Chondrocyte (in vitro differentiated cells): ENCODE measurements at places on chromosomes 7 and 10. TPM values are rescaled to one million over a fixed set of nuclear protein-coding genes. Genes with fewer than 3 reads are reported as not detected.

DNA sequence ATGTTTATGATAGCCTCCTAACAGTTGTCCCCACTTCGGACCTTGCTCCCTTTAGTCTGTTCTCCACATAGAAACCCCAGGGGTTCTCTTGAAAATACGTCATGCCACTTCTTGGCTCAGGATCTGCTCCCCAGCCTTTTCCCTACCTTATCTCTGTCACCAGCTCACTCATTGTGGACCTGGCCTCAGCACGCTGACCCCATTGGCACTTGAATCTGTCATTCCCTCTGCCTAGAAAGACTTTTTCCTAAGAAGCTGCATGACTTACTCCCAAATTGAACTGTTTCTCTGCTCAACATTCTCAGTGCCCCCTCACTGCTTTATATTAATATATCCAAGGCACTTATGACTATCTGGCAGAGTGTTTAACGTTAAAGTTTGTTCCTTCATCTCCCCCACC lies 8.4 kb downstream of the EPDR1 start:
- DNase-seq = no peak

- DNase-seq = no peak
Measured at GRCh38 chr7:119578116-119578515, 694.9 kb upstream of the KCND2 start.

GRCh38 chr7:16397501-16398145 lies 23.7 kb downstream of the CRPPA start:
- DNase-seq = no peak

DNA sequence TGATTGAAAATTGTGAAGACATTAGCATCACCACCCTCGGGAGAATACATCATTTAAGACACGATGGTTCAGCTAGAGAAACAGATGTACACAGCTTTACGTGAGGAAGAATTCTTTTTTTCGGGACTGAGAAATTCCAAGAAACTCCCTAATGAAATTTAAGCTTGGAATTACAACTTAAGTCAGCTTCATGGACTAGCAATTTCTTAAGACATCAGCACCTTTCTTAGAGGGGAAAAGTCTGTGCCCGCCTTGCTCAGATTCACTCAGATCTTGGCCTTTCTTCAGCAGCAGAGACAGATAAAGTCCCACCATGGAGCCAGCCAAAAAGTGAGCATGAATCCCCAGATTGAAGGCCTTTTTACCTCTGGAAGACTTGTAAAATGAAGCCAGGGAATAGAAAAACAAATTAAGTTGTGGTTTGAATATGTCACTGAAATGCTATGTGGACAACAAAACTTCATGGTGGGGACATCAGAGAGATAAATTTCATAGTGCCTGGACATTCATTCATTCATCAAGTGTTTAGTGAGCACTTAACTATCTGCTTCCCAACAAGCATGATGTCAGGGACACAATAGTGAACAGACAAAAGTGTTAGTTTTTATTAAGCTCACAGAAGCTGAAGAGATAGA lies 32.1 kb downstream of the PRKG1 start:
- DNase-seq = no peak

GRCh38 chr10:115066528-115066927 lies 26.6 kb upstream of the ATRNL1 start:
- DNase-seq = no peak

GRCh38 chr10:95208702-95209391 lies 14.8 kb downstream of the ACSM6 start:
- no peak for DNase-seq

DNA sequence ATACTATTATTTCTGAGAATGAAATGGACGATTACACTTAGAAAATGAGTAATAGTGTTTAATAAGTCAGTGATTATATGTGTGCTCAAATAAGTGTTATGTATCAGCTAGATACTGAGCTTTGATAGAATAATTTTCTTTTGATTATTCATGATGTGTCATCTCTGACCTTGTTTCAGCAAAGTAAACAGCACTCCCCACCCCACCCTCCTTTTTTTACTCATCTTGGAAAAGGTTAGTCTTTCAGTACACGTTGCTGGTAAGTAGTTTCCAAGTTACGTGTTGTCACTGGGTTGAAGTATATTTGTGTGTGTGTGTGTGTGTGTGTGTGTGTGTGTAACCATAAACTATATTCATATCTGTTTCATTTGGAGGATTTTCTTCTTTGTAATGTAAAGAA lies 84.1 kb downstream of the GNAI1 start:
- DNase-seq = no peak

DNA sequence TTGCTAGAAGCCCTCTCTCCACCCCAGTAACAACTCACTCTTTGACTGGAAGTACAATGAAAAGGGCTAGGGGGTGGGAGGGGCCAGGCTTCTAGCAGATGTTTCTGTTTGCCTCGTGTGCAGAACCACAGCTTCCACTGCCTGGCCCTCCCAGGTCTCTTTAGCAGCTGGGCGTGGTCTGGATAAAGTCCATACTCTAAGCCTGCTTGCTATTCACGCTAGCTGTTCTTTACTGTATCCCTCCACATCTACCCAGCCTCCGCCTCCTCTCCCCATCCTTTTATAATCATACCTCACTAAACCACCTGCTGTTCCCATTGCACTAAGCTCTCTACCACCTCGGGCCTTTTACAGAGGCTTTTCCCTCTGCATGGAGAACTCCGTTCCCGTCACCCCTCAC lies 288.8 kb downstream of the CAMK1D start:
- DNase-seq = no peak

DNA sequence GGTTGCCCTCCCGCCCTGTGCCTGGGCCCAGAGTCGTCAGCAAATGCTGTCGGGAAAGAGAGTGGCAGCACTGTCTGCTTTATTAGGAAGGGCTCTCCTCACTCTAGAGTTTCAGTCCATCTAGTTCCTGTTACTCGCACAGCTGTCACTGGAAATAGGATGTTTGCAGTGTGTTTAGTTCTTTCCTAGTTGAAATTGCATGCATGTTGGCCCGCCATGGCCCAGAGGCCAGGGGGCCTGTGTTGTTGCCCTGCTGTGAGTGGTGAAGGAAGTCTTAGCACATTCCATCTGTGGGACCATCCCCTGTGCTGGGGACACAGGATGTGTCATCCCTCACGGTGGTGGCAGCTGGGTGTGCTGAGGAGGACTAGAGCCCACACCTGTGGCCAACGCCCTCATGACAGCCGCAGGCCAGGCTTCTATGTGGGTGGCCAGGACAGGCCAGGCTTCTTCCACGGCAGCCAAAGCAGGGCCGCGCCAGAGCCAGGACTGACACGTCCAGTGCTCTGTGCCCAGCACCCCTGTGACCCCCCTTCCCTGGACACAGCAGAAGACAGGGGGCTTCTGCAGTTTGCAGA lies 45.4 kb downstream of the ZNF467 start:
- peak; percentile 81 for DNase-seq

DNA sequence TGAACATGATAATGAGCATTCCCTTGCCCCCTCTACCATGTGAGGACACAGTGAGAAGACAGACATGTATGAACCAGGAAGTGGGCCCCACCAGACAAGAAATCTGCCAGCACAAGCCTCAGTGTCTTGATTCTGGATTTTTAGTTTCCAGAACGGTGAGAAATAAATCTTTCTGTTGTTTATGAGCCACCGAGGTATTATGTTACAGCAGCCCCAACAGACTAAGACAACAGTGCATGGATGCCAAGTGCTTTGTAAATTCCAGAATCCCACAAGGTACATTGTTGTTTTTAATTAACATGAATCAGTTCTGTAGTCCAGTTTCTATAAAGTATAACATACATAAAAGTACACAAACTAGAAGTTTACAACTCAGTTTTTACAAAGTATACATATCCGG lies 162.2 kb downstream of the ARHGAP21 start:
- no peak for DNase-seq

DNA sequence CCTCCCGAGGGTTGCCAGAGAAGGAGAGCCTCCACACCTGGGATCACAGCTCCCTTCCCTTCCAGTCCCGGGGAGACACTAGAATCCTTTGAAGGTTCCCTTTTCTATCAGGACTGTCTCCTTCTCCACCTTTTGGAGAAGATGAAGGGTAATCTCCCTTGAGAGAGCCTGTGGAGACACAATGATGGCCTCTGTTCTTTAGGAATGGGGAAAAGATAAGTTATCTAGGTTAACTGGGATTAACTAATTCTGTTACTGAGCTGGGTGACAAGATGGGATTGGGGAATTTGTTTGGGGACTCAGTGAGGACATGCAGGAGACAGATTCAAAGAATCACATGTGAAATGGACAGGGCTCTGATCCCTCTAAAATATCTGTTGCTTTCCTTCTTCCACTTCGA lies 181.1 kb upstream of the BMPER start:
- no peak for DNase-seq

GRCh38 chr10:18400906-18401245 lies 250.5 kb downstream of the NSUN6 start:
- DNase-seq = no peak

DNA sequence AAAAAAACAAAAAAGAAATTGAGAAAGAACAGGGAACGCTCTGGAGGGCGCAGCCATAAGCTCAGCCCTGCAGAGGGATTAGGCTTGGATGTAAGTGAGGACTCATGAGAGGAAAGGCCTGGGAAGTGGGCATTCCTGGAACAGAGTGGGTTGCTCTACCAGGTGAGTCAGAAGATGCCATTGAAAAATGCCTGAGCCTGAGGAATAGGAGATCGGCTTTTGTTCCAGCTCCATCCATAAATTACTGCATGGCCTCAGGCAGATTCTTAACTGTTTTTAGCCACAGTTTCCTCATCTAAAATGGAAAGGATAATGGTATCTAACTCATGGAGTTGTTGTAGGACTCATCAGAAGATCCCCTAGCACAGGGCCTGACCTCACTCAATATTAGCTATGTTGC lies 1.1 kb upstream of the RGR start:
- DNase-seq = no peak

DNA sequence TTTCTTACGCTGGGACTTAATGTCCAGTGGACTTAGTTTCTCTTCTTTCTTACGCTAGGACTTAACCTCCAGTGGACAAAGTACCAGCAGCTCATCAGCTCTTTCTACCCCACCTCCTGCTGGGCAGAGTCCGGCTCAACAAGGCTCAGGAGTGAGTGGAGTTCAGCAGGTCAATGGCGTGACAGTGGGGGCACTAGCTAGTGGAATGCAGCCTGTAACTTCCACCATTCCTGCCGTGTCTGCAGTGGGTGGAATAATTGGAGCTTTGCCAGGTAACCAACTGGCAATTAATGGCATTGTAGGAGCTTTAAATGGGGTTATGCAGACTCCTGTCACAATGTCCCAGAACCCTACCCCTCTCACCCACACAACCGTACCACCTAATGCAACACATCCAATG lies 199.7 kb downstream of the MLLT10 start:
- DNase-seq = no peak

The GPR15LG gene
- total RNA-seq = not detected in 3 replicates

The OR2A1 gene
- total RNA-seq = not detected in 3 replicates

The GTF2IRD2 gene
- 14.5 to 16.2 TPM (median 15.1 TPM) in 3 replicates for total RNA-seq
